ENCODE measurements at places on chromosomes 7 and 10.

- DNase-seq: no peak
Observed at GRCh38 chr10:119233123-119233820, 25.9 kb downstream of the GRK5 start.

DNA sequence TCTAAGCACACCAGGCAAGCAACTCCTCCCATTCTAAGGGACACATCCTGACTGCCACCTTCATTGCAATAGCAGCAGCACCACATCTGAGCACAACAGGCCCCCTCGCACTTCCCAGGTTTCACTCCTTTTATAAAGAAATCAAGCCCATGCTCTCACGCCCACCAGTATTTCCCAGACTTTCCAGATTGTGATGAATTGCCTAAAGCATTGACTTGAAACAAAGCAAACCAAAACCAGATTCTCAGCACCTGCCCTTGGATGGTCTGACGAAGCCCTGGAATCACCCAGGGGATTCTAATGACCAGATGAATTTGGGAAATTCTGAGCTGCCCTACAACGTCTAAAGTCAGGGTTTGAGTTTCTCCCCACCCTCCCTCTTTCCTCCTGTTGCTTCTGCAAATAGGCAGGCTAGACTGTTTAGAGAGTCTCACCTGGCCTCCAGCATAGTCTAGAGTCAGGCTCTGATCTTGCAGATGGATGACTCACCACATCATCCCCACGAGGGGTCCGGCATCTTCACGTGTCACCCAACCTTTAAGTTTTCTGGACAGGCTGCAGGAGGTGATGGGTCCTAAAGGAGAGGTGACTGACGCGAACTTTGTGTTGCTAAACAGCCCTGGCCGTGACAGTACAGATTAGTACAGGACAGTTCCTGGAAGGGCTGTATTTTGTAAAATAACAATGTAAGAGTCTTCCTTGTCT, 198.0 kb downstream of the SKIDA1 start:
- DNase-seq: no peak

GRCh38 chr7:43768887-43769272, 10.4 kb downstream of the BLVRA start:
- DNase-seq: no peak

- DNase-seq: peak; percentile 40
Observed at GRCh38 chr7:77416621-77417371, 647 bp upstream of the GSAP start.

DNA sequence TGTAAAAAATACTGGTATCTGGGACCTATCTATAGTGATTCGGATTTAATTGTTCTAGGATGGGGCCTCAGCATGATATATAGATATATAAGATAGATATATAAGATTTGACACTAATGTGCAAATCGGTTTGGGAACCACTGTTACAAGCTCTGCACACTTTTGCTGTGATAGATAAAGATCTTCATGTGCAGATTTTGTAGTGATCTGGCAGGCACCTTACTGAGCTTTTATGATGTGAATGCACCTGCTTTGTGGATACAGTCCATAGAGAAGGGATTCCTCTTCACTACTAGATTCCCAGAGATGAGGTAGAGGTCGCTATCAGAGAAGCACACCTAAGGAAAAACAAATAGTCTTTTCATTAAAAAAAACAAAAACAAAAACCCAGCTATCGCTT, 33.3 kb upstream of the PCGF5 start:
- DNase-seq: no peak

- no peak for DNase-seq
Observed at GRCh38 chr10:60646966-60647796, 131.1 kb upstream of the CDK1 start.

GRCh38 chr10:50936335-50936734, 50.9 kb upstream of the A1CF start:
- no peak for DNase-seq

GRCh38 chr7:115136796-115137443, 215.0 kb downstream of the MDFIC start:
- no peak for DNase-seq

GRCh38 chr10:46229144-46229563, 57.6 kb upstream of the ANTXRL start:
- DNase-seq: no peak

DNA sequence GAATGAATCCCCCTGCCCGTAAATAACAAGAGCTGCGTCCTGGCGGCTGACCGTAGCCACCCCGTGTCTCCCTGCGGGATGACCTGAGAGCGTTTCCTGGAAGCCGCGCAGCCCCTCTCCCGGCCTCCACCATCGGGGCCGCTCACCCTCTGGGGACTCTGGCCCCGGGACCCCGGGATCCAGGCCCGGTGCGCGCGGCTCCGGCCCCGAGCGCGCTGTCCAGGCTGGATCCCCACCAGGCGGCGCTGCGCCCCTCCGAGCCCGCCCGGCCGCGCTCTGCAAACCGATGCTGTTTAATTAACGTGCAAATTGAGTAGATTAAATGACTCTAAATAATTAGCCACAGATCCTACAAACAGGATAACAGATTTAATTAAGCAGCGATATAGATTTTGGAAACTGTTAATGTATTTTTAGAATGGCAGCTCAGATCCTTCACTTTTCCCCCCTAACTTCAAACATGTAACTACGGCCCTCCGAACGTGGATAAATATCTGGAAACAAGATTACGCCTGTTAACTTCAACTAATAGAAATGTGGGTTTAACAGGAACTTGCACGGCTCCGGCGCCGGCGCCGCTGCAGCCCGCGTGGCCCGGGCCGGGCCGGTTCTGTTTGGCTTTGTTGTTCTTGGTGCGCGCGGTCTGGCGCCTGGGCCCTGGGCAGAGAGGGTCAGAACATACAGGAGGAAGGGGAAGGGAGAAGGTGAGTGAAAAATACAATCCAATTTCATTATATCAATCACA, 7.1 kb upstream of the UNCX start:
- no peak for DNase-seq

DNA sequence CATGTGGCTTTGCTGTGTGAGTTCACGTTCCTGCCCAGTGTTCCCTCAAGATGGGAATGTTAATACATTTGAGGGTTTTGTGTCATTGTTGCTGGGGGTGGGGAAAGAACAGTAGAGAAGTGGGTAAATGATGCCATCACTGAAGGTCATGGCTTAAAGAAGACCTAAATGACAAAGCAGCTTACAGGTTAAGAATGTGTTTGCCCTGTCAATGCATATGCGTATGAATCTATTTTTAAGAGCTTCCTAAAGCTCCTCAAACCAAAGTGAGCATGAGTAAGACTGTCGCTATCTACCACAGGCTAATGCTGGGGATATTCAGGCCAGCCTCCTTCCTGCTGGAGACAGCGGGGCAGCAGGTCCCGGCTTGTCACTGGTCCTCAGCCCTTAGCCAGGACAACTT, 162.9 kb downstream of the CREB5 start:
- DNase-seq: no peak

- DNase-seq: no peak
Observed at GRCh38 chr10:119455609-119456434, 86.7 kb downstream of the RGS10 start.

GRCh38 chr10:48600645-48601505, 4.0 kb downstream of the ARHGAP22 start:
- DNase-seq: no peak

DNA sequence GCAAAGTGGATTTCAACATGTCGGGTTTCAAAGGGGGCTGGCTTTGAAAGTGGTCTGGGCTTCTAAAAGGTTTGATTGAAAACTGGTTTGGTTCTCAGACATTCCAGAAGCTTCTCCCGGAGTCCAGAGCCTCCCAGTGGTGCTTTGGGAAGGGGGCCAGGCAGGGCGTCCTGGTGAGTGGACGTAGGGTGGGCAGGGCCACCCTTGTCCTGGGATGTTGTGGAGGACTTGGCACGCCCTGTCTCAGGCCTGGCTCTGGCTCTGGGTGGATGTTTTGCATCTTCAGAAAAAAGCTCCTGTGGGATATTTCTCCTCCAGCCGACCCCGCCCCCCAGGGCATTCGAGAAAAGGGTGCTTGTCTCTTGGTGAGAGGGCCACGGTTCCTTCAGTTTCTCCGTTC, 31.2 kb downstream of the GRIFIN start:
- no peak for DNase-seq

GRCh38 chr10:131371571-131371970, 60.0 kb upstream of the TCERG1L start:
- no peak for DNase-seq

Measured in SHP77 treated with DMSO at 0.1 percent for 48 hours (cell line).